ENCODE measurements at places on chromosomes 7 and 10.

GRCh38 chr10:101042667-101043362 lies 11.8 kb downstream of the SFXN3 start:
- DNase-seq, result peak; percentile 70

GRCh38 chr10:6347391-6347951 lies 144.7 kb downstream of the PFKFB3 start:
- peak; percentile 31 for DNase-seq

GRCh38 chr7:40551685-40552576 lies 417.1 kb downstream of the SUGCT start:
- no peak for DNase-seq

GRCh38 chr7:82345886-82346285 lies 97.7 kb downstream of the CACNA2D1 start:
- DNase-seq, result no peak

GRCh38 chr7:151520419-151521261 lies 945 bp upstream of the RHEB start:
- peak; percentile 24 for DNase-seq

All from activated gamma-delta T cell treated with anti-CD3 and anti-CD28 coated beads, Interleukin-2, amount 50 U/mL, for 16 hours (primary cell).